ENCODE measurements at places on chromosomes 4 and X.

DNA sequence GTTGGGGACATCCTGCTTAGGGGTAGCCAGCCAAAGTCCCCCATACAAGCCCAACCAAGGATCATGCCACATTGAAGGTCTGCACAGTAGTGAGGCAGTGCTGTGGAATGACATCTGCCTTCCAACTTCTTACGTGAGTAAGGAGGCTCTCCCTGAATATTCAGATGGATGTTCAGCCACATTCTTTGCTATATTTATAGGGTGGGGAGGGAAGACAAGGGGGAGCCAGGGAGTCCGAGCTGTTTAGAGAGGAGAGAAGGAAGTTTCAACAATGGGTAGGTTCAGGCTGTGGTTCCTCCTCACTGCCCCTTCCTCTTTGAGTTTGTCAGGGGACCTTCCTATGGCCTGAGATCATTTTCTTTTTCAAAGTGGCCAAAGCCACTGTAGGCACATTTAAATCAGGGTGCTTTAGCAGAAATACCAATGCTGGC lies 29.8 kb downstream of the MSN start:
- no peak for DNase-seq

GRCh38 chrX:118761939-118762707 lies 34.7 kb downstream of the IL13RA1 start:
- no peak for DNase-seq

DNA sequence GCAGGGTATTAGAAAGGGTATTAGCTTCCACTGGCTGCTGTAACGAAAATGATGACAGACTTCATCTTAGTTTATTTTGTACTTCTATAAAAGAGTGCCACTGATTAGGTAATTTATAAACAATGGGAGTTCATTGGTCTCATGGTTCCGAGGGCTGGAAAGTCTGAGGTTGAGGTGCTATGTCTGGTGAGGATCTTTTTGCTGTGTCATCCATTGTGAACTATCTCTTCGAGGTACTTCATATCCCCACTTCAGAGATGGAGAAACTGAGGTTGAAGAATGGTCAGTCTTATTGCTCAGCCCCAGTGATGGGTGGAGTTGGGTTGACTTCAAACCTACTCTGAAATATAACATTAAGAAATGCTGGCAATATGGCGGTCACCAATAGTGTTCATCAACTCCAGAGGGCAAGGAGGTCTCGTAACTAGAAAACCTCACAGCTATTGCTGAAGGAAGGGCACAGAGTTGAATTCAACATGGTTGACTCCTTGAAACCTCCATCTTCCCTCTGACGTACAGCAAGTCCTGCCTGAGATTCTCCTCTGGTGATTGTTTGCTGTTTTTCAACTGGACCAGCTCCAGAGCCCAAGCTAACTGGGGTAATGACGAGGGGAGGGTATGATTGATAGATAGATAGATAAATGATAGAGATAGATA lies 53.6 kb upstream of the SHOX start:
- DNase-seq: no peak

DNA sequence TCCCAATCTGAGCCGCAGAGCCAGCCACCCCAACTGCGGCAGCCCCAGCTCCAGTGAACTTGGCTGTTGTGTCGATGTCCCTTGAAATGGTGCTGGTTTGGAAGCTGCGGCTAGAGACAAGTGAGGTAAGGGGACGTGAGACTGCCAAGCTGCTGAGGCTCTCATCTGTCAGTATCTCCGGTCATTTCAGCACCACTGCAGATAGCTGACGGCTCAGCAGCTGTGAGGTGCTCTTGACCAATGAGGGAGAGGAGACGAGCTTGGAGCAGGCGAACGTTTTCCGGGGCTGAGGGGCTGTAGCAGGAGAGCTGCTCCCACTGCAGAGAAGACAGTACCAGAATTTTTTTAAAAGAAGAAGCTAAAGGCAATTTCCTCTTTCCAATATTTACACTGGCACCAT lies 175.5 kb upstream of the CASK start:
- DNase-seq: no peak

DNA sequence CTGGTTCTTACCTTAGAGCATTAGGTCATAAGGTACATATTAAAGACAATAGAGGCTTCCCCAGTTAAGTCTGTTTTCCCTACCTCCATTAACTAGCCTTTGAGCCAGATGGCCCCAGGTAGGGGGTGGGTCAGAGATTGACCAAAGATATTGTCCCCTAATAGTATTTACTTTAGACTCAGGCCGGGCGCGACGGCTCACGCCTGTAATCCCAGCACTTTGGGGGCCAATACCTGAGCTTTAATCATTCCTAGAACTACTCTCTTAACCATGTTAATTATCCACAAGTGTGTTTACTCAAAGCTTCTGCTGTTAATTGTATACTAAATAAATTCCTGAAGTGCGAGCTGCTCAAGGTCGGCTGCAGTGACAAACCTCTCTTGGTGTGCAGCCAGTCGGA lies 28.0 kb upstream of the AMBN start:
- DNase-seq: no peak

GRCh38 chrX:136896121-136896914 lies 15.8 kb upstream of the RBMX start:
- DNase-seq: no peak

Data from coronary artery (tissue), 2 donors.